ENCODE measurements at places on chromosomes 11 and 22. TPM values are rescaled to one million over a fixed set of nuclear protein-coding genes. Genes with fewer than 3 reads are reported as not detected.

Gene SLC29A2
- 10.5 TPM for total RNA-seq

Gene MOGAT2
- not detected for total RNA-seq

Gene KRTAP5-8
- total RNA-seq, result not detected

Gene MUC6
- not detected for total RNA-seq

Gene NDUFS8
- total RNA-seq, result 236 TPM

Gene SLC22A12
- not detected for total RNA-seq

Gene NPAS4
- total RNA-seq, result 0.47 TPM

Gene CTSW
- 16.8 TPM for total RNA-seq

Measured in activated naive CD4-positive, alpha-beta T cell treated with anti-CD3 and anti-CD28 coated beads, Interleukin-2, amount 50 U/mL, for 72 hours (primary cell).